ENCODE measurements at places on chromosomes 2 and 18.

DNA sequence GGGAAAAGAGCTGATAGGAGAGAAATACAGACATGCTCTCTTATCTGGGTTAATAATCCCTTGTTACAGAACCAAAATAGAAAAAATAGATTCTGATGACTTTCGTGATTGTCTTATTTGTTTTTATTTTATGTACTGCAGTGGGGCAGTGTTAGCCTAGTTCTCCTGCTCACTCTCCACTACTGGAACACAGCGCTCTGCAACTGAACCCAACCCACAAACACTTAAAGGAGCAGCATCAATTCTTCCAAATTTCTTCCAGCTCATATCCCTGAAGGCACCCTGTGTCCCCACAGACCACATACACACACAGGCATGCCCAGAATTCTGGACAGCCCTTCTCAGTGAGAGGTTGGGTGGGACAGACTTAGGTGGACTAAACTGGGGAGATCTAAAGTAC lies 160.6 kb downstream of the SS18 start:
- no peak for DNase-seq

- DNase-seq, result no peak
Measured at GRCh38 chr2:27038631-27039339, 6.0 kb downstream of the TMEM214 start.

DNA sequence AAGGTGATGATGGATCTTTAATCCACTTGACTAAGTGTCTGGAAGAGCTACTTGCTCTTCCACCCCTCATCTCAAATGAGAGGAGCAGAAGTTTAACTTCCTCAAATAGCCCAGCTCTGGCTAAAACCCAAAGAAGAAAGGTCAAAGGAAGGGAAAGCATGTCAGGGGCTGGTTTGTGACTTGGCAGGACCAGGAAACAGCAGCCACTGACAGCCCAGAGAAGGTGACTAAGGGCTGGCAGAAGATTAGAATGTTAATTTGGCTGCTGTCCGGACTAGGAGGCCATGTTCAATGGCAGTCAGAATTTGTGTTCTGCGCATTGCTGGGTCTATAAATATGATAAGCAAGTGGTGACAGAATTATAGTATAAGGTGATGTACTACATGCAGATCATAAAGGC lies 386.2 kb downstream of the SETBP1 start:
- DNase-seq, result no peak

DNA sequence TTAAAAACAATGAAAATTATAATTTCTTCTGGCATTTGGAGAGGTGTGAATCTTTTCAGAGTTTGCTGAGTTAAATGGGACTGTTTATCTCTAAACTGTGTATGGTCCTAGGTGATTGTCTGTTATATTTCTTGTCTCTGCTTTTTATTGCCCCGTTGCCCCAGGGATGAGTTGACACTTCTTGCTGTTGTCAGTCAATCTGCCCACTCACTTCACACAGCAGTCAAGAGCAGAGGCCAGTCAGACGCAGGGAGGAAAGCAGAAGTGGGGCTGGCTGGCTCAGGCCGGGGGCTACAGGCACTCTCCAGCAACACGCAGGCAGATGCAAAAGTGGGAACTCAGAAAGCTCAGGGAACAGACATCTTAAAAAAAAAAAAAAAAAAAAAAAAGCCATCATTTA lies 365.2 kb downstream of the CLIP4 start:
- no peak for DNase-seq

- no peak for DNase-seq
Measured at GRCh38 chr2:7825591-7826312, 856.1 kb upstream of the ID2 start.
